ENCODE measurements at places on chromosomes 13 and 19. TPM values are rescaled to one million over a fixed set of nuclear protein-coding genes. Genes with fewer than 3 reads are reported as not detected.

OR10H1 gene
- not detected for total RNA-seq

HSPB6 gene
- total RNA-seq: 0.87 TPM

SHISA2 gene
- total RNA-seq: 1.2 TPM

CGB2 gene
- total RNA-seq: not detected

KLK14 gene
- total RNA-seq: not detected

GRCh38 chr19:45498411-45499195, at the start of gene PPM1N:
Gene PPM1N (plus strand): TSS chr19:45498443. CDS start chr19:45498473, 30 bp downstream.
- no peak for DNase-seq

DNA sequence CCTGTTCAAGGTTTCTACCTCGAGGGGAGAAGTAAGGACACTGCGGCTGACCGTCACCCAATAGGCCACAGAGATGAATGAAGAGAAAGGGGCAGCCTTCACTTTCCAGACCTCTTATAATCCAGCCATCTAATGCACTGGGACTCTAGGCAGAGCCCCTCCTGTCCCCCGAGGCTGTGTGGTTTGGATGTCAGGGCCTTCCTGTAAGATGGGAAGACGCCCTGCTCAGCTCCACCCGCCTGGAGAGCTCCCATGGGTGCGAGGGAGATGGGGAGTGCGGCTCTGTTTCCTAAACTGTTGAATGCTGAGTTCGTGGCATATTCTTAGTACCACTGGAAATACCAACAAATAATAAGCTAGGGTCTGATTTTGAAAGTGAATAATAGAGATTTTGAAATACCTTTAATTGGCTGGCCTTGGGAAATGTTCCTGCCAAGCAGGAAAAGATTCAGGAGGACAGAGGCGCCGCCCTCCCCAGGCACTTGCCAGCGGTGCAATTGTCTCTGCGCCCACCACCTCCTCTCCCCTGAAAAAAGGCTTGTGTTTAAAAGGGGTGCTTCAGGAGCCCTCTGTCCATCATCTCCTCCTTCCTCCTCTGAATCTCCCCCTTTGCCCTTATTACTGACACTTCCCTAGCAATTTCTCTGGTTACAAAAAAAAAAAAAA, 85.4 kb upstream of the GPR183 start:
- DNase-seq: no peak

- DNase-seq: no peak
Measured at GRCh38 chr13:77715233-77715891, 17.9 kb downstream of the SLAIN1 start.

GRCh38 chr13:105363261-105364190, 1171.9 kb downstream of the EFNB2 start:
- DNase-seq: no peak

DNA sequence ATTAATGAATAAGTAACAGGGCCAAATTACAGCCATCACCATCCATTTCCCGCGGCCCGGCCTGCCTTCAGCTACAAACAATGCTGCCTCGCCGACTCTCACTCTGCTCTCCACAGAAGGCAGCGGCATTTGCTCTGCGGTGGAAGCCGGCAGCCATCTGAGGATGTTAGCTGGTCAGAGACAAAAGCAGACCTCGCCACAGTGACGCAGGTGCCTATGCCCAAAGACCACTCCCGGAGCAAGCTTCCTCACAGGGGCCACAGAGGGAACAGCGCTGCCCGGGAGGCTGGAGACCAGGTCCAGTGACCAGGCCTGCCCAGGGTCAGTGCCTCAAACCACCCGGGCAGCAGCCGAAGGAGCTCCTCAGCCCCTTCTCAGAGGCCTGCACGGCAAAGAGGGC, 16.4 kb downstream of the PEPD start:
- DNase-seq: no peak

- DNase-seq: no peak
Measured at GRCh38 chr19:5553892-5554291, 13.9 kb downstream of the TINCR start.

GRCh38 chr19:18292810-18293641, 11.6 kb upstream of the JUND start:
- DNase-seq: no peak

DNA sequence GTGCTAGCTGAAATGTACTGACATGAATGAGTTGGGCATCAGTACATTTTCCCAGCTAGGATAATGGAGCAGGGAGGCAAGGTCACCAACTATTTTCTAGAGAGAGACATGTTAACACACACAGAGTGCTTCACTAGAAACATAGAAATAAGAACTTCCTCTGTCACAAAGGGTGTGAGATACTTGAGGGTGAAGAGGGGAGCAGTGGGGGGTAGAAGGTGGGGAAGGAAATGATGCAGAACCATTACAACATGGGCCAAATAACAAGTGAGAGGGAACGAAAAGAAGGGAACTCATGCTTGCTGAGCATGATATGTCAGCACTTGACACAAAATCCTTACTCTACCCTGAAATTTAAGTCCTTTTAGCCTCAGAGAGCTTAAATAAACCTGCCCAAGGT, 87.8 kb upstream of the RFC3 start:
- DNase-seq: no peak

- no peak for DNase-seq
Measured at GRCh38 chr13:43364210-43365038, 341.0 kb downstream of the DNAJC15 start.
